ENCODE measurements at places on chromosomes 7 and 10.
A peak's percentile ranks its signal among the peaks of the same experiment; 100 is the strongest.

GRCh38 chr7:48803250-48803649 lies 121.1 kb upstream of the CDC14C start:
- H3K4me1 ChIP-seq = no peaks in the 10 kb centered on the region
- DNase-seq = no peak
- no peaks in the 10 kb centered on the region for H3K27me3 ChIP-seq
- no peak overlapping the region for H3K4me3 ChIP-seq

DNA sequence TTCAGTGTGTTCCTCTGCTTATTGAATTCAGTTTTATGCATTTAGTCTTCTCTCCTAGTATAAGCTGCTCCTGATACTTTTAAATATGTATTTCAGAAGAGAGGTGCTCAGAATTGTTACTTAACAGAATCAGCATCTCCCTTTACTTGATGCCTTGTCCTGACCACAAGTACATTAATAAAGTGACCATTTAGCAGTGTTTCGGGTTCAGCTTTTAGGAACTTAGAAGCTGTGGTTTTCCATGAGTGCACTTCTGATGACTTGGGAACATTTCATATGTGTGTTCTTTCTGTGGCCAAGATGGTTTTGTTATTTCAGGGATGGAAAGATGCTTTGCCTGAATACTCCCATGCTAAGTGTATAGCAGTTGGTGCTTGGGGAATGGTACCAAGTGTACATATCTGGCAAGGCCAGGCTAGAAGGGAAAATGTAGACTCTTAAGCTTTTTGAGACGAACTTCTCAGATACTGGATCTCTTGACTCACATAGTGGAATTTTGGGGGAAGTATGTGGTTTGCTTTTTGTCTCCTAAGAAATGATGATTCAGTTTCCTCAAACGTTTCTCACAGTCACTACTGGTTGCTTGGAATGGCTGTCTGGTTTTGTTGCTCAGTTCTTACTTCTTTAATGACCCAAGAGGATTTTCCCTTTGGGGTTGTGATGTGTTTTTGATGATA lies 17.2 kb downstream of the SGPL1 start:
- DNase-seq = no peak
- no peak overlapping the region for H3K4me3 ChIP-seq
- H3K36me3 ChIP-seq = peaks cover 56% of the 10 kb centered on the region
- peaks cover 11% of the 10 kb centered on the region for H3K4me1 ChIP-seq
- no peak overlapping the region for H3K27ac ChIP-seq
- no peaks in the 10 kb centered on the region for H3K27me3 ChIP-seq

- H3K4me3 ChIP-seq = no peak overlapping the region
- no peak for DNase-seq
- H3K27me3 ChIP-seq = peaks cover 13% of the 10 kb centered on the region
- no peak overlapping the region for H3K27ac ChIP-seq
Measured at GRCh38 chr10:101725296-101726114, 30.5 kb upstream of the FBXW4 start.

DNA sequence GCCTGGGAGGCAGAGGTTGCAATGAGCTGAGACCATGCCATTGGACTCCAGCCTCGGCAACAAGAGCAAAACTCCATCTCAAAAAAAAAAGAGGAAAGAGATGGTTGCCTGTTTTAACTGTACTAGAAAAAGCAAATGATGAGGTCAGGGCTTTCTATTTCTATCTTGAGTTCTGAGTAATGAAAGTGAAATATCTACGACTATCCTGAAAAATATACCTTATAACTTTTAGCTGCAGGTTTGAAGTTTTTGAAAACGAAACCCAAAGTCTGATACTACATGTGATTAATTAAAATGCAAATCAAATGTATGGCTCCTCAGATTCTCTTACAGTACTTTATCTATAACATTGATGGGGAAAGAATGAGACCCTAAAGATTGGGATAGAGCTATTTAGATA lies 636.2 kb upstream of the LRRN3 start:
- H3K4me1 ChIP-seq = no peaks in the 10 kb centered on the region
- H3K36me3 ChIP-seq = no peaks in the 10 kb centered on the region
- no peak overlapping the region for H3K4me3 ChIP-seq
- no peak overlapping the region for H3K27ac ChIP-seq
- DNase-seq = no peak

GRCh38 chr7:38007096-38007495 lies 86.7 kb downstream of the EPDR1 start:
- no peak overlapping the region for H3K4me3 ChIP-seq
- no peak overlapping the region for H3K27ac ChIP-seq
- no peak for DNase-seq
- peaks cover 6% of the 10 kb centered on the region for H3K36me3 ChIP-seq

DNA sequence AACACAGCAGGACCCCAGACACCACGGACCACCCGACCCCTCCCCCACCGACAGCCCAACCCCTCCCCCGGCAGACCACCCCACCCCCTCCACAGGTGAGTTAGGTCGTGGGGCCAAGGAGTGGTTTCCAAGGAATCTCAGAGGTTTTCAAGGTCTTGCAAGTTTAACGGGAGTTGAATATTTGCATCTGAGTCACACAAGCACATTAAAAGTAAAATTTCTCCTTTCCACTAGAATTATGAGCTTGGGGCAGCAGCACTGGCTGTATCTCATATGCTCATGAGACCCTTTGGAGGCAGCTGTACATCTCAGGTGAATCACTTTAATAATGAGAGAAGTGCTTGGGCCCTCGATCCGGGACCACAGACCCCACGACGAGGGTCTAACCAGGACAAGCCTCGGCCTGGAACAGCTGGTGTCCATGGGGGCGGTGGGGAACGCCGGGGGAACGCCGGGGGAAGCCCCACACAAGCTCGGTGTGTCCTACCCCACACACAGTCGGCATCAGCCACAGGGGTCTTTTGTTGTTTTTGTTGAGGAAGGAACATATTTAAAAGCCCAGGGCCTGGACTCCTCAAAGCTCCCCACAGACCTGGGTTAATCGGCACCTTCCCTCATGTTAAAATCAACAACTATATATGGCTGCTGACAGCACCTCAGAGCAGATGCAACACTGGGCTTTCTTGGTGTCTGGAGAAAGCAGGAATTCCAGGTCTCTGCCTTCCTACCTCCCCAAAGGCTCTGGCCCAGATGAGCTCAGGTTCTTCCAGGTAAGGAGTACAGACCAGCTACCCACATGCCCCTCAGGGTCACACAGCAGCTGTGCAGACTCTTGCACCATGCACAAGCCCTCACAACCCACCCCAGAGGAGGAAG lies 130.3 kb downstream of the DIP2C start:
- no peak overlapping the region for H3K27ac ChIP-seq
- DNase-seq = no peak
- H3K4me1 ChIP-seq = peaks cover 8% of the 10 kb centered on the region

DNA sequence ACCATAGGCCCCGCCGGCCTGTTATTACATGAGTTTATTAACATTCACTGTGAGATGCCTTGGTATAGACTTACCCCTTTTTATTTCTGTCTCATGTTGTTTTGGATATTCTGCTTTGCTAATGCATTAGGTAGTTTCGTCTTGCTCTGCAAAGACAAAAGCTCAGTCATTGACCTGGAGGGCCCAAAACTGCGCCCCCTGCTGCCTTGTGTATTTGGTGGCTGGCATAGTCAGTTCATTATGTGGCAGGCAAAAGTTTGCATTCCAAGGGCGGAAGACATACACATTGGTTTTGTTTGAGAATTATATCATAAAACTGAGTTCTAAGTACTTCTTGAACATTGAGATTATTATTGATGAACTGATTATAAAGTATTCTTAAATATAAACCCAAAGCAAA lies 372.5 kb downstream of the SDK1 start:
- no peak overlapping the region for H3K4me3 ChIP-seq
- no peak overlapping the region for H3K27ac ChIP-seq
- H3K4me1 ChIP-seq = no peaks in the 10 kb centered on the region
- no peaks in the 10 kb centered on the region for H3K27me3 ChIP-seq
- no peaks in the 10 kb centered on the region for H3K36me3 ChIP-seq
- DNase-seq = peak; percentile 77

DNA sequence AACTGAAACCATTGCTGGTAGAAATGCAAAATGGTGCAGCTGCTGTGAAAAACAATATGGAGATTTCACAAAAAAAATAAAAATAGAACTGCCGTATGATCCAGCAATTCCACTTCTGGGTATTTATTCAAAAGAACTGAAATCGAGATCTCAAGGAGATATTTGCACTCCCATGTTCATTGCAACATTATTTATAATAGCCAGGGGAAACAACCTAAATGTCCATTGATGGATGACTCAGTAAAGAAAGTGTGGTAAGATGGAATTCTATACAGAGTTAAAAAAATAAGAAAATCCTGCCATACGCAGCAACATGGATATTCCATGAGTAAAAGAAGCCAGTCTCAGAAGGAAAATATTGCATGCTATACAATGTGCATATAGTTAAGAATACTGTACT lies 290.6 kb upstream of the GHITM start:
- no peaks in the 10 kb centered on the region for H3K36me3 ChIP-seq
- no peak overlapping the region for H3K27ac ChIP-seq
- no peak overlapping the region for H3K4me3 ChIP-seq

DNA sequence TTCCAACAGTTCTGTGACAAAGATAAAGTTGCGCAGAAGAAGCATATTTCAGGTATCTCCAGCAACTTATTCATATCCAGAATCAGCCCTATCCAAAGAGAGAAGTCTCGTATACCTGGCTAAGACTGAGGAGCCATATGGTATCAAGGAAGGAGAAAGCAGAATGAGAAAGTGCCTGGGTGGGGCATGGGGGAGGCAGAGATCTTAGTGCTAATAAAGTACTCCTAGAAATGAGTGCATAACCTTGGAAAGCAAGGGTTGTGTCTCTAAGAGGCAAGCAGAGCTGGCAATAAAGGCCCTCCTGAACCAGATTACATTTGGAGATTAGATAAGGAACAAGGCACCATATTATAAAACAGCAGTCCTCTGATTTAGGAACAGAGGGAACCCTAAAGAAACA lies 12.7 kb downstream of the TASOR2 start:
- H3K36me3 ChIP-seq = no peaks in the 10 kb centered on the region
- H3K27me3 ChIP-seq = no peaks in the 10 kb centered on the region
- H3K4me1 ChIP-seq = peaks cover 57% of the 10 kb centered on the region
- no peak for DNase-seq

DNA sequence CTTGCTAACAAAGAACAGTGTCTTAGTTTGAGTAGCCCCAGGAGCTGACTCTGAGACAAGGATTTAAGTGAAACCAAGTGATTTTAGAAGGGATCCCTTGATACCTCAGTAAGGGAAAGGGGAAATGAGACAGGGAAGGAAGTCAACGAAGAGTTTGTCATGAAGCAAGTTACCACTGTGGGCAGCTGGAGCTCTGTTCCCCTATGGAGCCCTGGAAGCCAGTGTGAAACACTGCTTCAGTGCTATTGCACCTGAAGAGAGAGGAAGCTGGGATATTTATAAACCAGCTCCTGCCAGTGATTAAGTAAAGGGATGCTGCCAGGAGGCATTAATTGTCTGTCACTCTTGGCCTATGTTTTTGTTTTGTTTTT lies 58.9 kb upstream of the WAPL start:
- peaks cover 2% of the 10 kb centered on the region for H3K4me1 ChIP-seq
- no peak overlapping the region for H3K4me3 ChIP-seq
- H3K36me3 ChIP-seq = no peaks in the 10 kb centered on the region
- no peak for DNase-seq

- H3K36me3 ChIP-seq = no peaks in the 10 kb centered on the region
- no peaks in the 10 kb centered on the region for H3K27me3 ChIP-seq
- H3K4me1 ChIP-seq = no peaks in the 10 kb centered on the region
- H3K27ac ChIP-seq = no peak overlapping the region
- no peak overlapping the region for H3K4me3 ChIP-seq
Measured at GRCh38 chr10:97570146-97570788, 2.3 kb upstream of the ANKRD2 start.

DNA sequence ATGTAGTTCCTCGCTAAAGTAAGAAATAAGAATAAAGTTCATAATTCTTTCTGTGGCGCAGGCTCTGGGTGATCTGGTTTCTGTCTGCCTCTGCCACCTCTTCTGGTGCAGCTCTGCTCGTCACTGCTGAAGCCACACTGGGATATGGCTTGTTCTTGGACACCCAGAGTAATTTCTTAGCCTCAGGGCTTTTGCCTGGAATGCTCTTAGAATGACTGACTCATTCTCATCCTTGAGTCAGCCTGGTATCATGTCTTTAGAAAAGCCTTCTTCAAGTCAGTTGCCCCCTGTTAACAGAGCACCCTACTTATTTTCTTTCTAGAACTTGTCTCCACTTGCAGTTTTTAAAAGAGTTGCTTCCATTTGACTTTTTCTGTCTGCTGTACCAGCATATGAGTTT lies 2.0 kb downstream of the ZSCAN25 start:
- no peaks in the 10 kb centered on the region for H3K27me3 ChIP-seq
- H3K4me3 ChIP-seq = peak overlapping the region; percentile 97
- H3K36me3 ChIP-seq = no peaks in the 10 kb centered on the region

- DNase-seq = no peak
- peaks cover 19% of the 10 kb centered on the region for H3K36me3 ChIP-seq
- no peak overlapping the region for H3K4me3 ChIP-seq
- no peak overlapping the region for H3K27ac ChIP-seq
Measured at GRCh38 chr10:17512341-17513001, 58.1 kb upstream of the ST8SIA6 start.

DNA sequence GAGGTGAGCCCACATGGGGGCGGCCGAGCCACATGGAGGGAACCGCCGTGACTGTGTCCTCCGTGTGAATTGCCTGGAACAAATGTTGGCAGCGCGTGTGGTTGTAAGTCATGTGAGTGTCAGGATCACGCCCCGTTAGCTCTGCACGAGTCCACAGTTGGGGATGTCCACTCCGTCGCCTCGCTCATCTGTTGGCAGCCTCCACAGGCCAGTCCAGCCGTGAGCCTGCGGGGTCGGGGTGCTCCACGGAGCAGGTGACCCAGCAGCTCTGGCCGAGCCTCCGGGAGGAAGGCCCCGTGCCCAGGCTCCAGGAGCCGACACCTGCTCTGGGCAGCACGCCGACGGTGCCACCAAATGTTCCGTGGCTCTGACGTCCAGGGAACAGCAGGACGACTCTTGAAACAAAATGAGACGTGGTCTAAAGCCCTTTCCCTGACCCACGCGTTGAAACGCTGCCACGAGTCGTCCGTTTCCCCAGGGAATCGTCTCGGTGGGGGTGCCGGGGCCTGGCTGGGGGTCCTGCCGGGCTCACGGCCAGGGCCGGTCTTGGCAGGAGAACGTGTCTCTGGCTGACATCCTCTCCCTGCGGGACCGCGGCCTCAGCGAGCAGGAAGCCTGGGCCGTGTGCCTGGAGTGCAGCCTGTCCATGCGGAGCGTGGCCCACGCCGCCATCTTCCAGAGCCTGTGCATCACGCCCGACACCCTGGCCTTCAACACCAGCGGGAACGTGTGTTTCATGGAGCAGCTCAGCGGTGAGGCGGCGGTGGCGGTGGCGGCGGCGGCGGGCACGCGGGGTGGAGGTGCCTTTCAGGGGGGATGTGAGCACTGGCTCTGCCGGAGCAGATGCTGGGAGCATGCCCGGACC lies 7.0 kb downstream of the KNDC1 start:
- no peak overlapping the region for H3K27ac ChIP-seq
- no peak overlapping the region for H3K4me3 ChIP-seq
- peaks cover 9% of the 10 kb centered on the region for H3K27me3 ChIP-seq

- no peaks in the 10 kb centered on the region for H3K27me3 ChIP-seq
- no peak overlapping the region for H3K27ac ChIP-seq
- H3K4me3 ChIP-seq = no peak overlapping the region
- H3K36me3 ChIP-seq = peaks cover 14% of the 10 kb centered on the region
- no peak for DNase-seq
- H3K4me1 ChIP-seq = no peaks in the 10 kb centered on the region
Measured at GRCh38 chr7:37220664-37221063, 228.0 kb downstream of the ELMO1 start.

- no peaks in the 10 kb centered on the region for H3K4me1 ChIP-seq
- H3K27ac ChIP-seq = no peak overlapping the region
- H3K36me3 ChIP-seq = no peaks in the 10 kb centered on the region
- DNase-seq = no peak
- no peaks in the 10 kb centered on the region for H3K27me3 ChIP-seq
Measured at GRCh38 chr7:105996860-105997737, 34.0 kb downstream of the CDHR3 start.

Data from naive thymus-derived CD8-positive, alpha-beta T cell (primary cell).